ENCODE measurements at places on chromosomes 1 and 21.

GRCh38 chr21:18894387-18894786 is 490.8 kb upstream of the TMPRSS15 start:
- no peak for DNase-seq

- no peak for DNase-seq
Observed at GRCh38 chr1:209341146-209341545, 242.4 kb upstream of the CAMK1G start.

- peak; percentile 45 for DNase-seq
Observed at GRCh38 chr1:23101101-23101827, 67.4 kb downstream of the LUZP1 start.

GRCh38 chr1:31771891-31772668 is 7.9 kb upstream of the ADGRB2 start:
- no peak for DNase-seq

DNA sequence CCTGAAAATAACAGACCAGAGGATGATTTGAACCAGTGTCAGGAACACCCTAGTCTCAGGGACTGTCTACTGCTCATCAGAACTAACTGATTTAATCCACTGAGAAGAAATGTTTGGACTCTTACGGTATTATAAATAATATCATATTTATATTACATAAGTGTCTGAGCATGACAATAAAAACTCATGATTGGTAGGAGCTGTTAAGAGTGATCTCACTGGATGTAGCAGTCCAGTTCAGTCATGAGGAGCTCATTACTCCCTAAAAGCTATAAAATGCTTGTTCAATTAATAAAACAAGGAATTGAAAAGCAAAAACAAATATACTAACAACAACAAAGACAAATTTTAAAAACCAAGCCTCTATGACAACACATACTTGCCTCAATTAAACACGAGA is 68.8 kb upstream of the BCL9 start:
- no peak for DNase-seq

- DNase-seq: no peak
Observed at GRCh38 chr21:42347601-42348327, 3.0 kb downstream of the TFF2 start.

DNA sequence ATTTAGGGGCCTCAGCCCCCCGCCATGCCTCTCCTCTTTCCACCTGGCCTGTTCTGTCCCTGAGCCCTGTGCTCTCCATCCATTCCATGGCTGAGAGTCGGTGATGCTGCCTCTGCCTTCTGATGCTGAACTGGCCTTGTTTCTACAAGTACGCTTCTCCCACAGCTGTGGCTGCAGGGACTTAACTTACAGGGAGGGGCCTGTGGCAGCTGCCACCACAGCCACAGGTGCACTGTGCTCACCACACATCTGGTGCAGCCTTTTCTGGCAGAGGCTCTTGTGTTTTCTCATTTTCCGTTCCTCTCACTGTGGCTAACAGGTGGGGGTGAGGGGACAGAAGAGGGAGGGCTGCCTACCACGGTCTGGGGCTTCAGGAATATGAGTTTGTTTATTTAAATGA is 4.2 kb downstream of the FMO1 start:
- DNase-seq: no peak

DNA sequence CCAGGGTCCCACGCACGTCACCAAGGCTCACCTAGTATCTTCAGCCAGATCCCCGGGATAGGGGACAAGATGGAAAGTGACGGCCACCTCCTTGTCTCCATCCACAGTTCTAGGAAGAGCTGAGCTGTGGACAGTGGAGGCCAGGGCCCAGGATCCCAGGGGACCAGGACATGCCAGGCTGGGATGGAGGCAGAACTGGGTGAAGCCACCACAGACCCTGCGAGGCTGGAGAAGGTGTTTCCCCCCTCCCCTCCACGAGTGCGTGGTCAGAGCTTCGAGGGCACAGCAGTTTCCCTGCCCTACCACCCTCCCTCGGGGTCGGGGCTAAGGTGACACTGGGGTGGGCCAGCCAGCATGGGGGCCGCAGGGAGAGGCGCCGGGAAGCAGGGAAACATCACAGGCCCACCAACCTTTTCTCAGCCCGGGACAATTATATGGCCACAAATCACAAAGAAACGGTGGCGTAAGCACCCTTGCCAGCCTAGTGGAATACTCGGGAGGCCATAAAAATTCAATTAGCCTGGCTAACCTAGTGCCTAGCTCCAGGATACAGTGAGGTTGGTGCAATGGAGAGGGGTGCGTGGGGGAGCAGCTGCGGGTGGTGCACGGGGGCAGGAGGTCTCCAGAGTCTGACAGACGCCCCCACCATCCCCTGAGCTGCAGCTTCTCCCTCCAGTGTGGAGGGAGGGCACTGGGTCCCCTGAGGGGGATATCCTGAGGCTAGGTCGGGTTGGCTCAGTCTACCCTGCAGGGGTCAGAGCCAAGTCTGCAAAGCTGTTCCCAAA is 13.4 kb downstream of the DRAXIN start:
- DNase-seq: no peak

DNA sequence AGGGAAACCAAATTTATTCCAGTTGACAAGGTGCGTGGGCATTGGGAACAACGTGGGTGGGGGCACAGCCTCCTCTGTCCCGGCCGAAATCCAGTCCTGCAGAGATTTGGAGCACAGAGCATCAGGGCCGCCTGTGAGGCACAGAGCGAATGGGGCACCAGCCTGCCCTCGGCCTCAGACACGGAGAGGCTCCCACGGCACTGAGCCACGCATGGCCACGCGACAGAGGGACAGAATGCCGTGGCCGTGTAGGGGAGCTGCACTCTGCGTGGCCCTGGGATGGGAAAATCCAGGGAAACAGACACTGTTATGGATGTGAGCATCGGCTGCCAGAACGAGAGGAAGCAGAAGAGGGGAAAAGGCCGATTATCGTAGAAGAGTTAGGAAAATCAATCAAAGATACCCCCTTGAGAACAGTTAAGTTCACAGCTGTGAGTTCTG is 13.5 kb upstream of the C1orf159 start:
- DNase-seq: no peak

DNA sequence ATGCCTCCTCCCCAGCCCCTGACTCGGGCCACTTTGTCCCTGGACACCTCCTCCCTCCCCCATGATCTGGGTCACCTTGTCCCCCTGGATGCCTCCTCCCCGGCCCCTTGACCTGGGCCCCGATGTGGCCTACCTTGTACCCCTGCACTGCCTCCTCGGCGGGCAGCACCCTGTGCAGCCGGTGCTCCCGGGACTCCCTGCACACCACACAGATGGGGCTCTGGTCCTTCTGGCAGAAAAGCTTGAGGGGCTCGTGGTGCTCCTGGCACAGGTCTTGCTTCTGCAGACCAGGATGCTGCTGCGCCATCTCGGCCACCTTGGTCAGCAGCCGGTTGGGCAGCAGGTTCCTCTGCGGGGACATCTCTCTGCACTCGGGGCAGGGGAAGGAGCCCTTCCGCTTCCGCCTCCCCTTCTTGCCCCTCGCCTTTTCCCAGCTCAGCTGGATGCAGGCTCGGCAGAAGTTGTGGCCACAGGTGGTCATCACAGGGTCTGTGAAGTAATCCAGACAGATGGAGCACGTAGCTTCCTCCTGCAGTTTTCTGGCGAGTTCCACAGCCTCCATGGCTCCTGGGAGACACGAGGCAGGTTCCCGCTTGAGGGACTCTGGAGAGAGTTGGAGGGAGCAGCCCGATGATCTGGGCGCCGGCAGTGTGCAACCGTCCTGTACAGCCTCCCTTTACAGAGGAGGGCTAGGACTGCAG is 2.0 kb downstream of the TRIM17 start:
- no peak for DNase-seq

DNA sequence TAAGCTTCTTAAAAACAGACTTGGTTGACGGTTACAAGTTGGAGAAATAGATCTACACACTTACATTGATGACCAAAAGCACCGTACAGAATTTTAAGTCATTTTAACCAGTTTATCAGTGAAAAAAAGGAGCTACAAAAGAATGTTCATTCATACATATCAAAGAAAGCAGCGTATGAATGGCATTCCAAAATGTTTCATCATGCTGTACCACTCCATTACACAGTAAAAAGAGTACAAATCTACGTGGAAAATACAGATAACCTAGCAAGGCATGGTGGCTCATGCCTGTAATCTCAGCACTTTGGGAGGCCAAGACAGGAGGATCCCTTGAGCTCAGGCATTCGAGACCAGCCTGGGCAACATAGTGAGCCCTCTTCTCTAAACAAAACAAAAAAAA is 40.3 kb downstream of the ZZZ3 start:
- peak; percentile 8 for DNase-seq

GRCh38 chr1:157952601-157953000 is 40.8 kb upstream of the KIRREL1 start:
- no peak for DNase-seq

GRCh38 chr1:228278432-228278941 is 70.6 kb downstream of the OBSCN start:
- DNase-seq: no peak

- no peak for DNase-seq
Observed at GRCh38 chr1:116471241-116471640, 98.2 kb downstream of the ATP1A1 start.

DNA sequence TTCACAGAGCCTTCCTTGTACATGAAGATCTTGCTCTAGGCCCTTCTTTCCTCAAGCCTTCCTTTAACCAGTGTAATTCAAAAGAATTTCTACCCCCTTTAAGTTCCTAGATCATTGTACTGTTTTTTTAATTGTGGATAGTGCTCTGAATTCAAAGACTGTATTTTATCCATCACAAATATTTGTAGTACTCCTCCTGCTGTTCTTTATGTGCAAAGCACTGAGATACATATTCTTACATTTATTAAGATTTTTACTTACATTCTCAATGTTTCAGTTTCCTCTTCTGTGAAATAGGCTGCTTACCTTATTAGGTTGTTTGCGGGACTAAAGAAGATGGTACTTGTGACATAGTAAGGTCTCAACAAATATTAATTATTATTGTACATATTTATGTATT is 168.8 kb upstream of the PDE4B start:
- DNase-seq: no peak

DNA sequence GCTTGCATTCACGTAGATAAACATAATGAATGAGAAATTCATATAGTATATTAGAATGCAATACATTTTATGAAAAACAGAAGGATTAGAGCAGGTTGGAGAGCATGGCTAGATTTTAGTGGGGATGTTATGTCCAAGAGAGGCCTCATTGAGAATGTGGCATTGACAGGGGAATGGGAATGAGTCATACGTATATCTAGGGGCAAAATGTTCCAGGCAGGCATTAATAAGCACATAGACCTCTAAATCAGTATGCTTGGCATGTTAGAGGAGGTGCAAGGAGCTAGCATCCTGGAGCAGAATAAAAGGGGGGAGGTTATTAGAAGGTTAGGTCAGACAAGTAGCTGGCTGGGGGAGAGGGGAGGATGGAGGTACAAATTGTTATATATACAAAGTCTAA is 93.0 kb downstream of the USH2A start:
- no peak for DNase-seq

GRCh38 chr1:53413175-53414001 is 45.8 kb upstream of the DMRTB1 start:
- peak; percentile 74 for DNase-seq

DNA sequence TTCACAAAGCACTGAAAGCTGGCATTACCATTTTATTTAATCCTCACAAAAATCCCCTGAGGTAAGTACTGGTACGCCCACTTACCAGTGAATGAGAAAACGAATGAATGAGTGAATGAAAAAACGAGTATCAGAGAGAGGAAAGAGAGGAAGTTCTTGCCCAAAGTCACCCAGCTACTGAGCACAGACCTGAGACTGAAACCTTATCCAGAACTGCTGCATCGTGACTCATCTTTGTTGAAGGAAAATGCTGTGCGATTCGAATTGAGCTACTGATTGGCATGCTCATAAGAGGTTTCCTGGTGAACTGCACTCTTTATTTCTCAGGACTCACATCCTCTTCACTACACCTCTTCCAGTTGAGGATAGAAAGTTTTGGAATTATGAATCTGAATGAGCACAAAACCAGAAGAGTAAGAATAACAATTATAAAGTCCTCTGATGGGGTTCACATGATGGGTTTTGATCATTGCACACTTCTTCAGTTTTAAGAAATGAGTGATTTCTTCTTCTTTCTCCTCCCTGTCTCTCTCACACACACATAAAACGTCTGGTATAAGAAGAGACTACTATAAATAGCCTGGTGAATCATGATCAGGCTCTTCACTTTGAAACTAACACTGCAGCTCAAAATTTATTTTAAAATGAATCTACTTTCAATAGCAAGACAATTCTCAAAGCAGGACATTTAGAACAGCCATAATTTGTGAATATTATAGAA is 32.1 kb downstream of the IL12RB2 start:
- DNase-seq: peak; percentile 75

DNA sequence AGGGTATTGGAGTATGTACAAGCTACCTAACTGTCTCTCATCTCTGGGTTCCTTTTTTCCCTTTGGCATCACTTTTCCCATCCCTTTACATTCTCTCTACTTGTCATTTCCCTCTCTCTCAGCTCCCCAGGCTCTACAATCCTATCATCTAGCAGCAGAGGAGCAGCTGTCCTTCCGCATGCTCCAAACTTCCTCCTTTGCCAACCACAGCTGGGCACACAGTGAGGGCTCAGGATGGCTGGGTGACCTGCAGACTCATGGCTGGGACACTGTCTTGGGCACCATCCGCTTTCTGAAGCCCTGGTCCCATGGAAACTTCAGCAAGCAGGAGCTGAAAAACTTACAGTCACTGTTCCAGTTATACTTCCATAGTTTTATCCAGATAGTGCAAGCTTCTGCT is 561 bp downstream of the CD1E start:
- DNase-seq: no peak

- DNase-seq: peak; percentile 91
Observed at GRCh38 chr1:68293609-68294366, 61.5 kb upstream of the WLS start.

GRCh38 chr21:33991133-33991532 is 75.5 kb upstream of the ATP5PO start:
- no peak for DNase-seq

DNA sequence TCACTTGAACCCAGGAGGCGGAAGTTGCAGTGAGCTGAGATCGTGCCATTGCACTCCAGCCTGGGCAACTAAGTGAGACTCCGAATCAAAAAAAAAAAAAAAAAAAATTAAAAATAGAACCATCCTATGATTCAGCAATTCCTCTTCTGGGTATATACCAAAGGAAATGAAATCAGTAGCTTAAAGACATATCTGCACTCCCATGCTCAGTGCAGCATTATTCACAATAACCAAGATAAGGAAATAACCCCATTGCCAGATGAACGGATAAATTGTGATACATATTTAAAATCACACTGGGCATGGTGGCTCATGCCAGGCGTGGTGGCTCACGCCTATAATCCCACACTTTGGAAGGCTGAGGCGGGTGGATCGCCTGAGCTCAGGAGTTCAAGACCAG is 23.8 kb downstream of the ALDH9A1 start:
- no peak for DNase-seq

Measured in fibroblast of skin of right quadriceps (primary cell).